GM06990 (cell line): ENCODE measurements at places on chromosomes 5 and 9.

- peak; percentile 43 for DNase-seq
These were observed 23.2 kb downstream of the TTF1 start for GRCh38 chr9:132383462-132383883.

- no peak for DNase-seq
These were observed 34.9 kb downstream of the APBA1 start for GRCh38 chr9:69637193-69637816.

DNA sequence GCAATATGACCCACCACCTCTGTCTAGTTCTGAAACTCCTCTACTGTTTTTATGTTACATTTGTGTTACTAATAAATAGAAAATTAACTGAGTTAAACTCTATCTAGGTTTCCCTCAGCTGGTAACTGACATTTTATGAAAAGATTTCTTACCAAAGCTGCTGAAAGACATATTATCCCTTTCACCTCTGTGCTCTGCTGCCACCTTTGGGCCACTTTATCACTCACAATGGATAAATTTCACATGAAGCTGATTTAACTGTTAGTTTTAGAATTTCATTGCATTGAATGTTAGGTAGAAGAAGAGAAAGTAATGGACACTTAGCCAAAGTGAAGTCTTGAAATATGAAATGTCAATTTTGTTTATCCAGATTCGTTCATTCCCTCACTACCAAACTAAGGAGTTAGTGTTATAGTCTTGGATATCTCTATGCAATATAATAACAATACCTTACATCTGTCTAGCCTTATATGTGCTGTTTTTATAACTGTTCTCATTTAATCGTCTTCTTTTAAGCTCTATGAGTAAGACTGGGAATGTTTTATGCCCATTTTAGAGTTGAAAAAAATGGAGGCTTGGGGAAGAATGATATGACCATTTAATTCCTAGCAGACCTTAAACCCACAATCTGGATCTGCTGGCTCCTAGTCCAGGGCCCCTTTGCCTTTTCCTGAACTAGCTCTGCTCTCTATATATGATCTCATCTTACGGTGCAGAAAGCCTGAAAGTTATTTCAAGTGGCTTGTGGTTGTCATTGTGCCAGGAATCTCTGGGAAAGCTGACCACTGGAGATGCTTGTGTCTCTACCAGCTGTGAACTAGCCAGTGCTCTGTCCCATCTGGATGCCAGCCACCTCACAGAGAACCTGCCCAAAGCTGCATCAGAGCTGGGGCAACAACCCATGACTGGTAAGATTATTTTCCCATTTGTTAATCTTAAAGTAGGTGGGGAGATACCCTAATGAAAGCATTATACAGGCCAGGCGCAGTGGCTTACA is 97.1 kb downstream of the GOLPH3 start:
- no peak for DNase-seq

GRCh38 chr5:113271015-113271414 is 163.8 kb downstream of the TSSK1B start:
- DNase-seq = no peak

DNA sequence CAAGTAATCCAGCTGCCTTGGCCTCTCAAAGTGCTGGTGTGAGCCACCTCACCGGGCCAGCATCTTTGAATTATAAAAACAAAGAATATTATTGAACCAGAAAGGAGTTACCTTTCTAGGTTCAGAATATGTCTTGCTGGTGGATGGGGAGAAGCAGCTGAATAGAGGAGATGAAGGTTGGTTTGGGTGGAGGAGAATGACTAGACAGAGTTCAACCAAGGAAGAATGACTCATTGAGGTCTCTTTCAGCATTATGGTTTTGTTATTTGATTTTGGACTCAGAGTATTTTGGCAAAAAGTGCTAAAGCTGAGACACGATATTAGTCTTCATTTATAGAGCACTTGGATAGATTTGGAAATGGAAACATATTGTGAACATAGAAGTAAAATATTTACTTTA is 75.2 kb upstream of the MPDZ start:
- no peak for DNase-seq

GRCh38 chr9:130713286-130713960 is 19.8 kb downstream of the EXOSC2 start:
- DNase-seq = no peak

GRCh38 chr9:72996114-72996513 is 43.3 kb upstream of the ALDH1A1 start:
- no peak for DNase-seq

DNA sequence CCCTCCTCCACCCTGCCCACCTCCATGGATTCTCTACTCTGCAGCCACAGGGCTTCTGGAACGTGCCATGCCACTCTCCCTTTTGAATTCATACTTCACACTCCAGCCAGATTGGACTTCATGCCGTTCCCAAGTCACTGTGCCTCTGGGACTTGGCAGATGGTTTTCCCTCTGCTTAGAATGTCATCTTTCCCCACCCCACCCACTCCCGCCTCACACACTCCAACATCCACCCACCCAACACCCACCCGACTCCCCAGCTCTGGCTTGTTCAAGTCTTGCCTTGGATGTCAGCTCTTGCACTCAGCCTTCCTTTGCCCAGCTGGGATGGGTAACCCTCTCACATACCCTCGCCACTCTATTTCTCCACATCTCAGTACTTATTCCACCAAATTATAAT is 142.1 kb upstream of the DHFR start:
- DNase-seq = no peak

DNA sequence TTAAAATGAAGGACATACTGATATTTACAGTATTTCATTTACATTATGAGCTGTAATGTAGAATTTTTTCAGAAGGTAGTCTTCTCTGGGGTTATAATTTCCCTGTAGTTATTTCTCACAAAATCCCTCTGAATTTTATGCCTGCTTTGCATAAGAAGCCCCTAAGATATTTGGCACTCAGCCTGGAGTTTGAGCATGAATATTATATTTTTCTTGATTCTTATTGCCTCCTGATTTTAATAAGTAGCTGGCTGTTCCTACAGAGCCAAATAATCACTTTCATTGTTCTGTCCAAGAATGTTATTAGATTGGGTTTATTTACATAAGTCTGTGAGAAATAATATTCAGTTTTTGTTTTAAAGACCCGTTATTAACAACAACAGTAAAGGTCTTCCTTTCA is 195.0 kb downstream of the FER start:
- DNase-seq = no peak

DNA sequence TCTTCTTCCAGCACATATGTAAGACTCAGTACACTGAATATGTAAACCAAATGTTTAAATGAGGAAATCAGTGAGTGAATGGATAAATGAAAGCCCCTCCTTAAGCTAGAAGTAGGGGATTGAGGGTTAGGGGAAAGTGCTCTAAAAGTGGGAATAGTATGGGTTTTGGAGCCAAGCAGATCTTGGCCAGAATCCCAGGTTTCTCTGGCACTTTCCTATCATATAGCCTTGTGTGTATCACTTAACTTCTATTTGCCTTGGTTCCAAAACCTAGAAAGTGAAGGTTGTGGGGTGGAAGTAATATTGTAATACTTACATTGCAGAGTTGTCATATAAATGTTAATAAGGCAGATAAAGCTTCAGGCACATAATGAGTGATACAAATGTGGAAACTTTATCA is 45.0 kb upstream of the SV2C start:
- DNase-seq = no peak

- no peak for DNase-seq
These were observed 1.9 kb downstream of the IRX2 start for GRCh38 chr5:2749514-2750025.

- no peak for DNase-seq
These were observed 687.4 kb upstream of the SEMA6A start for GRCh38 chr5:117261948-117262571.

DNA sequence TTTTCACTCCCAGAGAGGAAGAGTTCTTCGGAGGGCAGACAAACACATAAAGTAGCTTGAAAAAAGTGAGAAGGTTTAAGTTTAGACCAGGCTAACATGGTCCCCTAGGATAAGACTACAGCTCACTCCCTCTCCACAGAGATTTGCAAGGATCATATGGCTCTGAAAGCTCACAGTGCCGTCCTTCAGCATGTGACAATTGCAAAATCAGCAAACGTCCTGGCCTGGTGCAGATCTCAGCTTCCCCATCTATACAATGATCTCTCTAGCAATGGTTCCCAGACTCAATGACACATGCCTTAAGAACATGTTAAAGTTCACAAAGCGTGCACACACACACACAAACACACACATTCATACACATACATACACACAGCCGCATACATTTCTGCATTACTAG is 327.6 kb downstream of the ACTL7B start:
- no peak for DNase-seq

- DNase-seq = no peak
These were observed 667.1 kb upstream of the RGMB start for GRCh38 chr5:98106116-98107031.

DNA sequence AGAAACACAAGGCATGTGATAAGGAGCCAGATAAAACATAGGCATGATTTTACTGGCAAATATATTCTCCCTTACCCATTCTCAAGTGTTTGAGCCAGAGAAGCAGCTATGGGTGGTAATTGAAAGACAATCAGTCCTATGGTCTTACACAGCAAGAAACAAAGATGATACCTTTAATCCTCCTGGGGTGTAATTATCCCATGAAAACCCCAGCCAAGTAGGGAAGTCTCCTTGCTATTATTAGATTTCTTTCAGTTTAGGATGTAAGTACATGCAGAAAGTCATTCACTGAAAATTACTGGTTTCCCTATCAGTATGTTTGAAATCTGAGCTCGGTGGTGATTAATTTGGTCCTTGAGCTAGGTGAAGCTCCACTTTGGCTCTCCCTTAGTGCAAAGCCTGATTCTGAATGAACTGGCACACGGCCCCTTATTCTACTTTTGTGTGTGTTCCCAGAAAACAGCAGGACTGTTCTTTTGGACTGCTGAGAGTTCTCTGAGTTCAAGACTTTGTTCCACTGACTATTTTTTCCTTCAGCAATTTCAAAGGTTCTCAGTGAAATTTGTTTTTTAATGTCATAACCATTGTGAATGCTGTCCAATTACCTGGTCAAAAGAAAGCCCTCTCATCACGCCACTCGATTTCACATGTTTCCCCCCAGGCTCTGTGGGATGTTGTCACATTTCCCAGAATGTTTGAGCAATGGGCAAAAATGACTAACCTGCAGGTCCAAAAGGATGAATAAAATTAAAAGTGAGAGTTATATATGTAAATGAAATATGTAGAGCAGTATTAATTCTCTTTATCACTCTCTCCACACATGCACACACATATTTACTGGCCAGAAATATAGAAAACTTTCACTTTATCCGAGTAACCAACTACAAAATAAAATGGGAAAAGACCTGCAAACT is 343.0 kb downstream of the RAB3C start:
- DNase-seq = no peak

GRCh38 chr9:3495855-3496254 is 29.9 kb downstream of the RFX3 start:
- no peak for DNase-seq

DNA sequence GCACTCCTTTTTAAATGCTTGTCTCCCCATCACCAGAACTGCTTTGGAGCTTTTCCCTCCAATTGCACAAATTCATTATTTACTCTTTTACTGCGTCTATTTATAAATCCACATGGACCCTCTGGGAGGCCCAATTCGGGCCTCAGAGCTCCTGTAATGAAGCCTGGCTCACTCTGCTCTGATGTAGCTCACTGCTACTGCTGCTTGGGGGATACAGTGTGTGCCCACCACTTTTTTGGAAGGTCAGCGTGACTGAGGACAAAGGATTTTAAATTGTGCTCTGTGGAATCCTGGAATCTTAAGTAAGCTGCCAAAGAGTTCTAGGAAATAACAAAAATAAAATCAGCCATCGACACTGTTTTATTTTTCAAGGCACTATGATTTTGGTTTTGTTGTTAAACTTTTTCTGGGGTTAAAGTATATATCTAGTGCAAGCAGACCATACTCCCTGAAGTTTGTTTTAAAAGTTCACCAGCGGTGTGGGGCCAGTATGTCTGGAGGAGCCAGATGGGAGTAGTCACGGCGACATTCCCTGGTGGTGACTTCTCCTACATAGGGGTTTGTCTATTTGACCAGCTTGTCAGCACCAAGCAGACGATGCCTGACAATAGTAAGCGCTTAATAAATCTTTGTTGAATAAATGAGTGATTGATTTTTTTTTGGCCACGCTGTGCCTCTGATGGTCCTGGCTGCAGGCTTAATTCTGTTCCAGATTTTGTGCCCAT is 142.8 kb downstream of the TMEM38B start:
- no peak for DNase-seq

- no peak for DNase-seq
These were observed 107.1 kb downstream of the SAXO1 start for GRCh38 chr9:18925880-18926279.

GRCh38 chr5:68804343-68804742 is 289.5 kb upstream of the SLC30A5 start:
- no peak for DNase-seq

GRCh38 chr9:108554831-108555230 is 301.0 kb downstream of the ACTL7B start:
- DNase-seq = no peak

DNA sequence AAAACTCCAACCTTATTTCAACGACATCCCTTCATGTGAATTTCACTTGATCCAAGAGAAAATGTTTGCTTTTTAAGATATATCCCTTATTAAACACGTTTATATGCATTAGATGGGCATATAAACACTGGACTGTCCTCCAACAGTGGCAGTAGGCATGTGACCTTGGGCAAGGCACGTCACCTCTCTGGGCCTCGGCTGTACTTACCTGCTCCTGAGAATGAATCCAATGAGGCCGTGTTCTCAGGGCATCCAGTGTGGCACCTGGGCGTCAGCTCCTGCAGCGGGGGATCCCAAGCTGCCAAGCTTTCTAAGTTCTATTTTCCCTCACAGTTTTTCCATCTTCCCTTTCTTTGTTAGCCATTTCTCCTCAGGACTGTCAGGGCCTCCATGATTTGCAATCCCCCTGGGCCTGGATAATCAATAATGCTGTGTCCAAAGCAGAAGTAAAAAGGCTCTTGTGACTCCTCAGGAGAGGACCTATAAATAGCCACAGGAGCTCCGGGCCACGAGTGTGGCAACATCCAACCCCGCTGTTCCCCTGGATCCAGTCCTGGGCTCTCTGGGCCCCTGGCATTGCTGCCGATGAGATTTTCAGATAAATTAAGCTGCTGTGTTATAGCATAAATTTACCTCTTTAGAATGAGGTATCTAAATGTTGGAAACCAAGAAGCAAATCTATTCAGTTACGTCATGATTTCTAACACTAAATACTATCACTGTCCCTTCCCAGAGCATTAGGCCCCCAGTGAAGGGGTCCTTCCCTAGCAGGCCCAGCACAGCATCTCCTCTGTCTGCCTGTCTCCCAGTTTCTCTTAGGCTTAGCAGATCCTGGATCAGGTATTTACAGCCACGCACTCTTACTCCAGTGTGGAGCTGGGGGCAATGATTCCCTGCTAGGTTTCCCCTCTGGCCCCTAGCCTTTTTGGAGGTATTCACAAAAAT is 76.8 kb downstream of the PTPN3 start:
- DNase-seq = no peak

DNA sequence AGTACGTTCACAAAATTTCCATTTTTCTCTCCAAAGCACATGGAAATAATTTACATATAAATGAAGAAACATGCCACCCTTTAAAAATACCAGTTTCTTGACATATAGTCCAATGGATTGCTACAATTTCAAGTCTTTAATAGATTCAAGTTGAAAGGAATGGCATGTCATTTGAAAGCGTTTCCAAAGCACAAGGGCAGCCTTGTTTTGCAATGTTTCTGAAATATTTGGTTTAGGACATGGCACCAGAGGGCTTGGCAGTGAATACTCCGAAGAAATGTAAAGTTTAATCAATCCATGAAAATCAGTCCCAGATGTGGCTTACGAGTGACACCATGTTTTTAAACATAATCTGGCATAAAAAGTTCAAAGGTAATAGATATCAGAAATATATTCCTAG is 333.7 kb downstream of the PDE4D start:
- no peak for DNase-seq
